ENCODE measurements at places on chromosomes 6 and 20. TPM values are rescaled to one million over a fixed set of nuclear protein-coding genes. Genes with fewer than 3 reads are reported as not detected.
A peak's percentile ranks its signal among the peaks of the same experiment; 100 is the strongest.

EDN1 gene
- 6.7 TPM for total RNA-seq

FAM83B gene
- 13.8 TPM for total RNA-seq

SLC26A8 gene
- total RNA-seq, result not detected

CALHM6 gene
- not detected for total RNA-seq

KCNG1 gene
- total RNA-seq, result 1.3 TPM

CYP21A2 gene
- 1.0 TPM for total RNA-seq

DLL1 gene
- total RNA-seq, result 25.0 TPM

VSTM2L gene
- 0.82 TPM for total RNA-seq

THEMIS gene
- total RNA-seq, result not detected

TCP11 gene
- not detected for total RNA-seq

MCHR2 gene
- total RNA-seq, result not detected

PPP1R3G gene
- 4.4 TPM for total RNA-seq

CASS4 gene
- total RNA-seq, result 2.8 TPM

MYB gene
- total RNA-seq, result 1.3 TPM

SLC22A23 gene
- 13.7 TPM for total RNA-seq

SALL4 gene
- total RNA-seq, result 0.41 TPM

DNA sequence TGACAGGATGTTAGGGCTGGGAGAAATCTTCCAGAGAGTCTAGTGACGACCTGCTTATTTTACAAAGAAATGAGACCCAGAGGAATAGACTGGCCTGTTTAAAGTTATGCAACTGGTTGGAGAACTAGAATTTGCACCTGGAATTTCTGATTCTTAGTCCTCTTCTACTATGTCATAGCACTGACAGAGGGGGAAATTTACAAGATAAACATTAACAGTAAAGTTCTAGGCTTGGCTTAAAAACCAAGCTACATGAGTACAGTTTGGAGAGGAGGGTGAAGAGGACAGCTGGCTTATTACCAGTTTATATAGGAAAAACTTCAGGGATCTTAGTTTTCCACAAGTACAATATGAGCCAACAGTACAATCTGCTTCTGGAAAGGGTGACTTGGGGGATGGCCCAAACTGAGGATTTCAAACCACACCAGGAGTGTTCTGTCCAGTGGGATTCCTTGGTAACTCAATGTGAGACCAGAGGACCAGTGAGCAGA is 269.6 kb downstream of the CD109 start:
- peak; percentile 63 for DNase-seq

GRCh38 chr6:144321839-144322591 is 36.9 kb downstream of the UTRN start:
- no peak for DNase-seq

GRCh38 chr20:59650418-59650817 is 46.1 kb downstream of the PHACTR3 start:
- DNase-seq, result no peak

DNA sequence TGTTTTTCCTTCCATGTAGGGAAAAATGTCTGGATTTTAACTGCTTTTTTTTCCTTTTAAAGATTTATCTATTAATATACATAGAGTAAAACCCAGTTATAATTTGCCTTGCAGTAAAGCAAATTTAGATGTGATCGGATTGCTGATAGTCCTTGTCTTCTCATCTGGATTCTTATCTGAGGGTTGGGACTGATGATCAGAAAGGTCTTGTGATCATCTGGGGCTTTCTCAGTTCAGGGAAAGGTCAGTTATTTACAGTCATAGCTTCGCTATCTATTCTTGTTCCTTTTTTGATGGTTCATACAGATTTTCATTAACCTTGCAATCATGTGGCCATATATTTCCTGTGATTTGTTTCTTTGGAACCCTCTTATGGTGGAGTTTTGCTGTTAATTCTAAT is 63.8 kb upstream of the CLDN20 start:
- DNase-seq, result no peak

GRCh38 chr20:46767127-46767761 is 57.8 kb downstream of the SLC2A10 start:
- DNase-seq, result peak; percentile 27

- DNase-seq, result no peak
These were observed 53.2 kb upstream of the SPTLC3 start for GRCh38 chr20:12955611-12956010.

GRCh38 chr20:46704714-46705377 is 4.6 kb upstream of the SLC2A10 start:
- DNase-seq, result no peak

GRCh38 chr20:64103871-64104666 is 3.3 kb downstream of the NPBWR2 start:
- no peak for DNase-seq

DNA sequence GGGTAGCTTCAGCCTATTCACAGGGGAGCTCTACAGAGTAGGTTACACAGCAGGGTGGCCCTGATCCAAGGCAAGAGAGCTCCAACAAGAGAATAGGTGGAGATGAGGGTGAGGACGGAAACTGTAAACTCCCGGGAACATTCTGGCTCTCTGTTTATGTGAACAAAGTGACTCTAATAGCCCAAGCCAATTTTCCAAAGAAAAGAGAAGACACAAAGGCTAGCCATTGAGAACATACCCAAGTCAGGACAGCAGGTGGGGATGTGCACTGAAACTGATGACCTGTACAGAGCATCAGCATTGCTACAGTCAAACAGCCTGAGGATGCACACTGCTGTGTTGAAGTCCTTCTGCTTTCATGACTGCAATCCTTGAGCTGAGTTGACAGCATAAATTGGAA is 136.0 kb upstream of the TOP1 start:
- no peak for DNase-seq

DNA sequence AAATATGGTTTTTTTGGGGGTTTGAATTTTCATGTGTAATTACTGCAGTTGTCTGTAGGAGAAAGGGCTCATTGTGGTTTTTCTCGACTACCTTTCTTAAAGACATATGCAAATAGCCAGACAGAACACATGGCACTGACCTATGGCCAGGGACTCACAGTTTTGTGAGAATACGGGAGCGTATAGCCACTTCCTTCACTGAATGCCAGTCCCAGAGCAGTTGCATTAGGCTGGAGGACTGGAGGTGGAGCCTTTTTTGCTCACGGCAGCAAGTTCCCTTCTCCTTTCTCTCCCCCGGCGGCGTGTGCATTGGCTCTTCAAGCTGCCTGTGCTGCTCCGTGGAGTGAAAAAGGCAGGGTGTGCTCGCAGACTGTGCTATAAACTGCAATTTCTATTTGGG is 114.9 kb downstream of the AKAP7 start:
- DNase-seq, result peak; percentile 86

- no peak for DNase-seq
These were observed 40.4 kb downstream of the DNAAF9 start for GRCh38 chr20:3367089-3367488.

GRCh38 chr6:170274713-170275560 is 15.9 kb downstream of the DLL1 start:
- no peak for DNase-seq

DNA sequence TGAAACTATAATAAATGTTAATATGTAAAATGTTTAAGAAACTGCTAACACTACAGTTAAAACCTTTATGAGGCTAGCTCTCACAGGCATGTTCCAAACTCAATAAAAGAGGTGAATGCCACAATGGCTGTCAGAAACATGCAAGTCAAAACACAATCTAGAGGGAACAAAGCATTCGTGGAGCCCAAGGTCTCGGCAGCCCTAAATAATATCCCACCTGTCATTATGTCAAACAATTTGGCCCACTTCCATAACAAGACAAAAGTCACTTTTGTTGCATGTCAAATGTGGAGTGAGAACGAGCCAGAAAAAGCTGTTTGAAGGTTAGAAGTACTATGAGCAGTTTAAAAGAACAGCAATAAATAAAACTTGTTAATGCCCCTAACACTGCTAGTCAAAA is 181.9 kb downstream of the GMDS start:
- DNase-seq, result peak; percentile 15

- no peak for DNase-seq
These were observed 48.1 kb downstream of the CHMP4B start for GRCh38 chr20:33859157-33859695.

DNA sequence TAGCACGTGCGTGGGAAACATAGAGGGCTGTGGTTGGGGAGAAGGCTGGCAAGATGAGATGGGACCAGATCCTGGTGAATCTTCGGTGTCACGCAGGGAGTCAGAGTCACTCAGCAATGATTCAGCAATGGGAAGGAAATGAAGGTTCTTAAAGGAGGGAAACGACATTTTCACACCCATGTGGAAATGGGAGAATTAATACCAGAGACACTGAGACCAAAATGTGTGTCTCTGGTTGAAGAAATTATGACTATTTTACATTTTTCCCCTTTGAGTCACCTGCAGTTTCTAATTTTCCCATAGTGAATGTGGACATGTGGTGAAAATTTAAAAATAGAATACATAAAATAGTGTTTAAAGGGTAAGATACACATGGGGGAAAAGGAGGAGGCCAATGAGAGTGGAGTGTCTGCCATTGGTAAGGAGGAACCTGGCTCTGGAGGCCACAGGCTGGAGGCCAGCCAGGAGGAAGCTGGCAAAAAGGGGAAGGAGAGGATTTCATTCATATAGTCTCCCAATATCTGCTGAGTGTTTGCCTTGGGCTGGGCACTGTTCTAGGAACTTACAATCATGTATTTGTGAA is 17.5 kb downstream of the NRN1 start:
- peak; percentile 25 for DNase-seq

DNA sequence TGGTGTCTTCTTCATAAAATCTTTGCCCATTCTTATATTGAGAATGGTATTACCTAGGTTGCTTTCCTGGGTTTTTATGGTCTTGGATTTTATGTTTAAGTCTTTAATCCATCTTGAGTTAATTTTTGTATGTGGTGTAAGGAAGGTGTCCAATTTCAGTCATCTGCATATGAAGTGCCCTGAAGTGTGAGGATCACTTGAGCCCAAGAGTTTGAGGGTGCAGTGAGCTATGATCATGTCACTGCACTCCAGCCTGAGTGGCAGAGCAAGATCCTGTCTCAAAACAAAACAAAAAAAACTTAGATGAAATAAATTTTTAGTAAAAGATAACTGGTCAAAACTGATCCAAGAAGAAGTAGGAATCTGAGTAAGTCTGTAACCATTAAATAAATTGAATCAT is 215.4 kb downstream of the TBC1D7 start:
- DNase-seq, result no peak

- DNase-seq, result no peak
These were observed 576.2 kb downstream of the DHX35 start for GRCh38 chr20:39538317-39538716.

DNA sequence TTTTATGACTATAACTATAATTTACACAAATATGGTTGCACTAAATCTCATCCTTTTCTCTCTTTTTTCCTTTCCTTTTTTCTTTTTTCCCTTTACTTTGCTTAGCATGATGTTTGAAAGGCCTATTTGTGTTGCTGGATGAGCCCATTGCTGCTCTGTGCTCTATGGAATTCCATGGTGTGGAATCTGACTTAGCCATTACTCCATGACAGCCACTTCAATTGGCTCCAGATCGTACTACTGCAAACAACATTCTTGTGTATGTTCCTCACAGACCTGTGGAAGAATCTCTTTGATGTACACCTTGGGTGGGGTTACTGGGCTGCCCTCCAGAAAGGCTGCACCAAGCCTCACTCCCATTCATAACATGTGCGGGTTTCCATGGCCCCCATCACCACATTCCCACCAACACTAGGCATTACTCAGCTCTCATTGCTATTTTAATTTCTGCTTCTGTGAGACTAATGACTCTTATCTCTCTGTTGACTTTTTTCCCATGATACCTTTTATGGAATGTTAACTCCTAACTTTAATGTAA is 979.0 kb downstream of the KIF16B start:
- DNase-seq, result no peak

GRCh38 chr6:170284126-170284773 is 6.6 kb downstream of the DLL1 start:
- DNase-seq, result no peak

GRCh38 chr6:107965746-107966145 is 7.7 kb upstream of the SEC63 start:
- no peak for DNase-seq

DNA sequence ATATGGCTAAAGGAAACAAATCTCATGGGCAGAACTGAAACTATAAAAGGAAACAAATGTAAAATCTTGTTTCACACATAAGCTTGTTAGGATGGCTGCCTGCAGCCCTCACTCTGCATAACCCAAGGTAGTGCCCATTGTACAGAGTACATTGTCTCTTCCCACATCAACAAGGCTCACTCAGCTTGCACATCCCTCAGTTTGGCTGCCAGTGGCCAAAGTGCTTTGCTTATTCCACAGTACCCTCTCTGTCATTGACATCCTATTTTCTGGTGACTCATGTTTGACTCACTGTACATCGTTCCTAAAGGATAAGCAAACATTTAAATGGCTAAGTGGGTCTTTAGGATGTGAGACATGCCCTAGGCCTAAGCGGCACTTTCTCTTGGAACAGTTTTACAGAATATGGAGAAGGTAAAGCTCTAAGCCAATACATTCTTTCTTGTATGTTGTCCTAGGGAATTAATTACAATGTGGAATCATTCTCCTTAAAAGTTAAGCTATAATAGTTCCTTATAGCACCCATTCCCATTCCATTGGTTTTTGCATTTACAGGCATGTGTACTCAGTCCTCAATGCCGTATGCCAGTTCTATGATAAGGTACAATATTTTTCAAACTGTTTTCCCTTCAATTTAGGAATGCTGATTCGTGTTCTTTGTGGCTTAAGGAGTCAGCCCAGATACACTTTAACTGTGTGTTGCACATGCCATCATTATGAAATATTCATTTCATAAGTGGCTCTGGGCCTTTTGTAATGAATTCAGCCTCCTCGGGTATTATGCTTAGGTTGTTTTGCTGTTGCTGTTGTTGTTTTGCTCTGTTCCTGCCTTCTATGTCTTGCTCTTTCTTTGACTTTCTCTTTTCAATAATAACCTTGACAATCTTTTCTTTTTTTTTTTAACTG is 5.5 kb downstream of the ANKEF1 start:
- no peak for DNase-seq

DNA sequence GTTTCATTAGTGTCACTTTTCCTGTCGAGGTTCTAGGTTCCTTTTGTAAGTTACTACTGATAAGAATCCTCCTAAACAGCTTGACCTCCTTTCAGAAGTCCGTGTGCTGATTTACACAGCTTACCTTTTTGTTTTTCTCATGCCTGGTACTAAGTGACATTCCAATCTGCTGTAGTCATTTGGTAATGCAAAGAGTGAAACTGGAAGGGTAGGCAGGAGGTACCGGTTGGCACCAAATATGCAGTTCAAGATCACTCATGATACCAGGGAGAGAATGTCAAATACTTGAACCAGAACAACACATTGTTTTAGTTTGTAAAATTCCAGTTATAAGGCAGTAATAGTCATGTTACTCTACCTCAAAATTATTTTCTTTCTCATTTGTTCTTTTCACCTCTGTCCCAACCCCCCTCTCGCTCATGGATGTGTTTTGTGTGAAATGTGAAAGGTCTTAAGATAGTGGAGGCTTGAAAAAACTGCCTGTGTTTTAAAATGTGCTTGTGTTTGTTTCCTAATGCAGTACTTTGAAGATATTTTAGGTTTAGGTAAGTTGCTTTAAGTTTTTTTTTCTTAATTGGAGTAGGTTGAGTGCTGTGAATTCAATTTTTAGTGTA is 23.2 kb downstream of the AFDN start:
- DNase-seq, result no peak

Data from tongue (tissue), 3 donors.